Right atrium auricular region (tissue), 2 donors: ENCODE measurements at places on chromosomes 3 and 15. TPM values are rescaled to one million over a fixed set of nuclear protein-coding genes. Genes with fewer than 3 reads are reported as not detected.
A peak's percentile ranks its signal among the peaks of the same experiment; 100 is the strongest.

The PRR23C gene
- total RNA-seq, result not detected

DNA sequence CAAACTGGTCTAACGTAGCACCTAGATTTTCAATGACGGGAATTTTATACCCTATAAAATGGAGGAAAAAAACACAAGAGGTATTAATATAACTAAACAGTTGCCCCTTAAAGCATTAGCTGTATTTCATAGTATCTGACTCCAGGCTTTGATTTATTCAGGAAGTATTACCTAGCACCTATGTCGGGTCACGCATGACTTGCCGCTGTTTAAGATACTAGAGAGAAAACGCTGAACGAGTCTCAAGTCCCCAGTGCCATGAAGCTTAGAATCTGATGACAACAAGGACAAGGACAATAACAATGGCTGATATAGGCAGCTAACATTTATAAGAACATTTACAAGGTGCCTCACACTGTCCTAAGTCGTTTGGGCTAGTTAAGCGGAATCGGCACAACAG is 1.9 kb downstream of the SNRPA1 start:
- peaks cover 17% of the 10 kb centered on the region for H3K36me3 ChIP-seq
- H3K4me3 ChIP-seq, result peak overlapping the region; percentile 98
- H3K4me1 ChIP-seq, result peaks cover 33% of the 10 kb centered on the region
- H3K27me3 ChIP-seq, result no peaks in the 10 kb centered on the region
- peak overlapping the region; percentile 98 for H3K27ac ChIP-seq

DNA sequence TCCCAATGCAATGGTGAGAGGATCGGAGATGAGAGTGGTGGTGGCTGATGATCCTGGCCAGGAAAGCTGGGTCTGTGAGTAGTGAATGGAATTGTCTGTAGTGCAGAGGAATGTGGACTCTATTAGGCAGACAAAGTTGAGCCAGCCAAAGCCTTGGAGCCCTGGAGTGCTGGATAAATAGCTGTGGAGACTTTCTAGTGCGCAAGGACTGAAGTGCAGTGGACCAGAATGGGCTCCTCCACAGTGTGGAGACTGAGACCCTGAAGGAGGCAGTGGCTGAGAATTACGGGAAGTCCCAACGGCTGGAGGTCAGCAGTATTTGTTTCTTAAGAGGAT is 874 bp downstream of the ZNF662 start:
- H3K27ac ChIP-seq, result no peak overlapping the region
- H3K27me3 ChIP-seq, result no peaks in the 10 kb centered on the region
- no peak for DNase-seq
- peaks cover 20% of the 10 kb centered on the region for H3K4me1 ChIP-seq

GRCh38 chr3:52277972-52278509 is 408 bp downstream of the WDR82 start:
- H3K27me3 ChIP-seq, result no peaks in the 10 kb centered on the region
- DNase-seq, result no peak
- no peaks in the 10 kb centered on the region for H3K4me1 ChIP-seq
- peak overlapping the region; percentile 98 for H3K27ac ChIP-seq

GRCh38 chr3:194492001-194492400 is 5.2 kb upstream of the ATP13A3 start:
- H3K27me3 ChIP-seq, result no peaks in the 10 kb centered on the region
- H3K4me1 ChIP-seq, result peaks cover 54% of the 10 kb centered on the region
- no peaks in the 10 kb centered on the region for H3K36me3 ChIP-seq
- no peak overlapping the region for H3K4me3 ChIP-seq
